ENCODE measurements at places on chromosomes 2 and 18. TPM values are rescaled to one million over a fixed set of nuclear protein-coding genes. Genes with fewer than 3 reads are reported as not detected.

GRCh38 chr2:31097962-31098613, 40.2 kb downstream of the GALNT14 start:
- no peak for DNase-seq

DNA sequence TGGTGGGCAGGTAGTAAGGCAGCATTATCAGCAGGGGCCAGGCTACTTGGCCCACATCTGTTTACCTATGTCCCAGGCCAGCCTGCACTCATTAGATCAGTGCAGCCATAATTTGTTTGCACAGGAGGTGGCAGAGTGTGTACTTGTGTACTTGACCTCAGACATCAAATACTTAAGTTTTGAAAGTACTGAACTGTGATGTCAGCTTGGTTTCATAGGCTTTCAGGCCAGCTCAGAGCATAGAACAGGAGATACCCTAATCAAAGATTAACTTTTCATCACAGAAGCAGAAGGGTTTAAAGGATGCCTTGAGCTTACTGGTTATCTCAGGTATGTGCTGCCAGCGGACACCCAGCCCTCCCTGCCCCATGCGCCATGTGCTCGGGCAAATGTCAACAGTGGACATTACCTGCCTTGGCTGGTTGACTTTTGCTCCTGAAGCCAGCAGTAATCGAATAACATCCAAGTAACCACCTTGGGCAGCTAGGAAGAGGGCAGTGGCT, 33.2 kb downstream of the ANKRD29 start:
- no peak for DNase-seq

GRCh38 chr2:163812926-163813520, 77.2 kb upstream of the FIGN start:
- DNase-seq = no peak

- no peak for DNase-seq
Observed at GRCh38 chr18:24940416-24940815, 411.6 kb downstream of the ZNF521 start.

DNA sequence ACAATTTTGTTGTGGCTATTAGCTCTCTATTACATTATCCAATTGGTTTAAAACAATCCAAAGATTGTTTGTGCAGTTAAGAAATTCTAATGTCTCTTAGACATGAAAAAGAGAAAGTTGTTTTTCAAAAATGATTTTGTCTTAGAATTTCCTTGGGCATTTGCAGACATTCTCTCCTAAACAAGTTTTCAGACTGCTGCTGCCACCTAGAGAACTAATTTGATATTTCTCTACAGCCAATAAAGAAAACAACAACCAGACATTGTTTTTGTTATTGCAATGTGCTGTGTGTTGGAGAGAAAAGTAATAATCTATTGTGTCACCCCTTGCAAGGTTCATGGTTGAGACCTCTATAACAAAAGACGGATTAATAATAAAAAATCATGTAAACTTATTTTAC, 119.0 kb upstream of the SYT4 start:
- DNase-seq = no peak

- no peak for DNase-seq
Observed at GRCh38 chr2:121547646-121548045, 17.0 kb downstream of the RNU4ATAC start.

FZD7 gene
- 1.0 TPM for total RNA-seq

ANKRD30BL gene
- not detected for total RNA-seq

DNA sequence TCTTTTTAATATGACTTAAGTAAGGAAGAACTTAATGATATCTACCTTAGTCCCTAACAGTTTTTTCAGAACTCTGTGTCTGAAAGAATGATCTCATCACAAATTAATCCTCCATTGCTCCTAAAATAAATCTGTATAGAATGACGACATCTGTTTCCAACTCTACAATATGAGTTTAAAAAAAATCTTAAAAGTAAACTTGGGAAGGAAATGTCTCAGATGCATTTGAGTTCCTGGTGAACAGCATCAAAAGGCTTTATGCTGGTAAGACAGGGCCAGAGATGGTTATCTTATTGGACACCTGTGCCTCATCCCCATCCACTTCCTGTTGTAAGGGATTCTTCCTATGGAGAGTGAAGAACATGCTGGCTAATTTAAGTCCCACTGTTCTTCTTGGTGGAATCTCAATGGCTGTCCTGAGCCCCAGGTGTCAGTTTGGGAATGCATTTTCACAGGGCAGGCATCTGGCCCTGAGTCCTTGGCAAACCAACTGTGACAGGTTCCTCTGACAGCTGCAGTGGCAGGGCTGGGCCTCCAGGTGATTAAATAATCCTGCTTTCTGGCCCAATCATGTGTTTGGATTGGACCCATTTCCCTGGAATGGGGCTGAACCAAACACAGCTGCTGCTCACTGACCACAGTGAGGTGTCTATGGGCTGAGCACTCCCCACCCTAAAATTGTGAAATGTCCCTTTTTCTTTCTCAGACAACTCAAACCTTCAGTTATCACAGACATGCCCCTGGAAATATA, 12.9 kb upstream of the NCKAP5 start:
- DNase-seq = no peak

TLK1 gene
- total RNA-seq = 56.9 TPM

- no peak for DNase-seq
Observed at GRCh38 chr18:10329101-10329500, 125.3 kb upstream of the APCDD1 start.

DNA sequence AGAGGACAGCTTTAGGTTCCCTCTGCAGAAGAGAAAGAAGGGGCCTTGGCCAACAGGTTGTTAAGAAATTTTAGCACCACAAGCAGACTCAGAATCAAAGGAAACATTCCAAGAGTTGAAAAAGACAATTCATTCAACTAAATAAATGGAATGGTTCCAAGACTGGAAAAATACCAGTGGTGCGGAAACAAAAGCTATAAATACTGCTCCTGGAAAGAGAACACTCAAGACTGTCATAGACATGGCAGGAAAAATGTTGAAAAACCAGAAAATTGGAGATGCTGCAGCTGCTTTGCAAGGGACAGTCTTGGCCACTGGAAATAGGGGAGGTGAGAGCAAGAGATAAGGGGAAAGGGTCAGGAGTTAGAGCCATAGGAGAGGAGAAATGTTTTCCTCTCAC, 312.7 kb upstream of the CYRIA start:
- no peak for DNase-seq

ITGB1BP1 gene
- total RNA-seq = 101 TPM

CHRNG gene
- not detected for total RNA-seq

OTX1 gene
- not detected for total RNA-seq

- no peak for DNase-seq
Observed at GRCh38 chr18:74972354-74972753, 236.6 kb downstream of the PTGR3 start.

GRCh38 chr18:57527556-57528229, 58.8 kb downstream of the FECH start:
- DNase-seq = no peak

DNA sequence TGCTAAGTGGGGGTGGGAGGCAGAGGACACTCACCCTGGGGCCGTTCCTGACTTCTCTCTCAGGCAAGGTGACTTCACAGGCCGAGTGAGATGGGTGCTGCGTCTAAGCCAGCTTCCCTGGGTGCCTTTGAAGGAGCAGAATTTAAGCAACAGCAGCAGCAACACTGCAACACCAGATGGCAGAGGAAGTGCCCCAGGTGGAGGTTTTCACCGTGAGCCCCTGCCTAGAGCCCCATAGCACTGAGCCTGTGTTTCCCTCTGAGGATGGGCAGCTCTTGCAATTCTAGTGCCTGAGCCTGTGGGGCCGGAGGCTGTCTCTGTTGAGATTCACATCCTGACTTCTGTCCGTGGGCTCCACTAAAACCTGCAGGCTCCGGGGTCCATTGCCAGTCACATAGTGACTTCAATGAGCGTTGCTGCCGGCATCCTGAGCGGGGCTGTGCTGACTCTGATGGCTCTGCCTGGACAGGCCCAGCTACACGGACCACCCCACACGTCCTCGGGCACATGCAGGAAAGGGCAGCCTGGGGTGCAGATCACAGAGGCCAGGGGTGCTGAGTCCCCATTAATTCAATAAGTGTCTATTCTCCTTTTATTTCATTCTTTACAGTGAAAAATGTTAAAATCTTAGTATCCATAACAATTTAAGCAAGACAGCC, 218.8 kb downstream of the SNTG2 start:
- DNase-seq = no peak

DNA sequence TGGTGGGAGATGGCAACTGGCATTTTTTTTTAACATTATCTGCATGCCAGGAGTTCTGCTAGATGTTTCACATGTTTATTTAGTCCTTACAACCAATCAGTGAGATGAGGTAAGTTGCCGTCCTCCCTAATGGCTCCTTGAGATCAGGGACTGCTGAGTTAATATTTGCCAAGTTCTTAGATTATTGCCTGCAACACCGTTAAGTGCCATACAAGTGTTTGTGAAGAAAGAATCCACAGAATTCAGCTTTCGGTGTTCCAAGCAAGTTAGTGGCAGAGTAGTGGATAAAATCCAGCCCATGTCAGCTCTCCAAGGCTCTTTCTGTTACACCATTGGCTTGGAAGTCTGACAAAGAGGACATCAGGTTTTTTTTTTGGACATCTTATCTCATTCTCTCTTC, 95.9 kb downstream of the C1QL2 start:
- DNase-seq = no peak

CYS1 gene
- total RNA-seq = not detected

GRCh38 chr2:28035816-28036215, 145.3 kb downstream of the BABAM2 start:
- no peak for DNase-seq

PDE1A gene
- not detected for total RNA-seq

GRCh38 chr2:169573160-169573973, at the start of gene FASTKD1:
TSS of gene FASTKD1 (minus strand) at chr2:169573865. CDS start at chr2:169572029, 1,836 bp downstream.
- DNase-seq = peak; percentile 80

DNA sequence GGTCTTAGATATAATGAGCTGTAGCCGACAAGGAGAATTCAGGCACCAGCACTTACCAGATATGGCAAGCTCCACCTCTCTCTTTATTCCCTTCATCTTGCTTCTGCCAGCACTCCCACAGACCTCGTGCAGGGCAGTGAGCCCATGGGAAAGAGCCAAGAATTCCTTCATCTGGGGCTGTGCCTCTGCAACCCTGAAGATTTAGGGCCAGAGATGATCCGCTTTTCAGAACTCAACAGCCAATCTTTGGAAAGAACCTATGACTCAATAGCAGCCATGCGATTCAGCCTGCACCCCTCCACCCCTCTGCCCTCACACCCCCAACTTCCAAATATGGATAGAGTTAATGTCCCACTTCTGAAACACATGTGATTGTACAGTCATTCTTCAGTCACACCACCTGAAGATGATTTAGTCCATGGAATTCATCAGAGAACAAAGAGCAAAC, 533.7 kb upstream of the TNP1 start:
- no peak for DNase-seq

DNA sequence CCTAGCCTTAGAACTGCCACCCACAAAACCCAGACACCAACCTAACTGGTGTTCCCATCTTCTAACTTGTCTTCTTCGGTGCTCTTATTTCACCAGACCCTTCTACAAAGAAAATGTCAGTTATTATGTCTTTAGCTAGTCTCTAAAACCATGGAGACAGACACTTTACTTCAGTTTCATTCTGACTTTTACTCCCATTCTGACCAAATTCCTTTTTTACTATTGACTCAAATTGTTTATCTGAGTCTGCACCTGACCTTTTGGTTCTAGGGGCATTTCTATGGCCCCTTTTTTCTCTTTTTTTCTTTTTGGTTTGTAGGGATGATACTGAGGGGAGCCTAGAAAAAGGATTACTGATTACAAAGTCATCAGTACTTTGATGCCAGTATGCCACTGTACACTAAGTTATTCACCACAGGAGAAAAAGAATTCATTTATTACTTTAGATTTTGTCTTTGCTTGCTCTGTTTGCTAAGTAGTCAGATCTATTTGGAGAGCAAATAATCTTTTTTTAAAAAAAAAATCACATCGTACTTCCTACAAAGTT, 6.8 kb upstream of the SLC1A4 start:
- DNase-seq = no peak

- DNase-seq = no peak
Observed at GRCh38 chr2:172108587-172108930, 5.9 kb upstream of the DLX2 start.

- peak; percentile 91 for DNase-seq
Observed at GRCh38 chr2:136117909-136118818, at the start of gene CXCR4. TSS of gene CXCR4 (minus strand) at chr2:136118149. CDS start at chr2:136118060, 89 bp downstream.

GRCh38 chr2:27353762-27354596, 2.6 kb downstream of the GTF3C2 start:
- no peak for DNase-seq

DNA sequence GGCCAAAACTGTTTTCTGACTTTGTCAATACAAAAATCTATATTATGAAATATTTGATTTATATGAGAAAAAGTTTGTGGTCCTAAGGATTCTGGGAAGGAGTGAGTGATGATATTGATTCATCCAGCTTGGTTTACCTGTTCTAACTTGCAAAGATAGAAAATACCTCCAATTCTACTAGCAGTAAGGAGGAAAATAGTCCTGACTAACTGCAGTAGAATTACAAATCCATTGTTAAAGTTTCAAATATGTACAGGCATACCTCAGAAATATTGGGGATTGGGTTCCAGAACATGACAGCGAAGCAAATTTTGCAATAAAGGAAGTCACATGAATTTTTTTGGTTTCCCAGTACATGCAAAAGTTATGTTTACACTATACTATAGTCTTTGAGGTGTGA, 158.8 kb upstream of the CYRIA start:
- no peak for DNase-seq

- DNase-seq = no peak
Observed at GRCh38 chr2:148994341-148994740, 44.2 kb upstream of the LYPD6B start.

DNA sequence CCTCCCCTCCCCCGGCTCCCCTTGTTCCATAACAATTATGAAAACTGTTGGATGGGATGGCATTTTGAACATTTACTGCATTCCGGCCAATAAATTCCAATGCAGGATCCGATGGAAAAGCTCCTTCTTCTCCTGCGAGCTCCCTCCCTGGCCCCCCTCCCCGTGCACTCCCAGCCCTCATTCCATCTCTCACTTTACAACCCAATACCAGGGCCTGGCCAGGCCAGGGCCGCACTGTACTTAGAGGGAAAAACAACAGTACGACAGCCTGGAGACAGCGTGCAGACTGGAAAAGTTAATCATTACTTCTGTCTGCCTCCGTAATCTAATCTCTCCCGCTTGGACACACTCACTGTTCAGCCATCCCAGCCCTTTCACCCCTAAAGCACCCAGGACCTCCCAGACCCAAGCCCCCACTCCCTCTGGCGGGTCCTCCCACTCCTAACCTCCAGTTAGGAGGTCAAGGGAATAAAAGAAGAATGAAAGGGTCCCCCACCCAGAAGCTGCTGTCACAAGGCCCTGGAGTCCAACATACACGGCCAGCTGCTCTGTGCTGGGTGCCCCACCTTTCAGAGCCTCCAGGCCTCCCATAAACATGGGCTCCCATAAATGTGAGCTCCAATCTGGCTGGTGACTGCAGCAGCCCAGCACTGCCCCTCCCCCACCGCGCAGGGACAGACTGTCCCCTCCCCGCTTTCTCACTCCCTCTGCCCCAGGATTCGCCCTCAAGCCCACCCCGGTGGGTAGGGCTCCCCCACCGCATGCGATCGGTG, 20.6 kb downstream of the SMAD7 start:
- no peak for DNase-seq

REG3G gene
- total RNA-seq = not detected

TUBA4A gene
- 410 TPM for total RNA-seq

GRCh38 chr2:119158563-119159347, at the start of gene C1QL2:
TSS of gene C1QL2 (minus strand) at chr2:119158751. CDS start at chr2:119158269, 482 bp downstream.
- no peak for DNase-seq

IL36A gene
- total RNA-seq = not detected

DNA sequence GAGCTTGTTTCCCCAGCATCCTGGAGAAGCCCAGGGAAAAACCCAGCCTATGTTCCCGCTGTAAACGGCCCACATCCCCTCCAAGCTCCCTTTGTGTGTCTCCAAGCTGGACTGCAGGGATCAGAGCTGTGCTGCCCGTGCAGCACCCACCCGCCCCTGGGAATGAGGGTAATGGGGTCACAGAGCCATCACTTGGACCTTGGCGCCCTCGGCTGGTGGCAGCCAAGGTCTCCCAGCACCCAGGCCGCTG, 670 bp upstream of the INPP5D start:
- no peak for DNase-seq

Data from activated naive CD4-positive, alpha-beta T cell treated with anti-CD3 and anti-CD28 coated beads, Interleukin-2, amount 50 U/mL, for 72 hours (primary cell).